ENCODE measurements at places on chromosomes 12 and 14. TPM values are rescaled to one million over a fixed set of nuclear protein-coding genes. Genes with fewer than 3 reads are reported as not detected.
A peak's percentile ranks its signal among the peaks of the same experiment; 100 is the strongest.

Gene SRRM4
- not detected for total RNA-seq

Gene RPL10L
- total RNA-seq = not detected

Gene FBLN5
- 1.9 TPM for total RNA-seq

Gene EFCAB11
- 10.8 TPM for total RNA-seq

Gene LRP1-AS
- not detected for total RNA-seq

Gene NUAK1
- not detected for total RNA-seq

DNA sequence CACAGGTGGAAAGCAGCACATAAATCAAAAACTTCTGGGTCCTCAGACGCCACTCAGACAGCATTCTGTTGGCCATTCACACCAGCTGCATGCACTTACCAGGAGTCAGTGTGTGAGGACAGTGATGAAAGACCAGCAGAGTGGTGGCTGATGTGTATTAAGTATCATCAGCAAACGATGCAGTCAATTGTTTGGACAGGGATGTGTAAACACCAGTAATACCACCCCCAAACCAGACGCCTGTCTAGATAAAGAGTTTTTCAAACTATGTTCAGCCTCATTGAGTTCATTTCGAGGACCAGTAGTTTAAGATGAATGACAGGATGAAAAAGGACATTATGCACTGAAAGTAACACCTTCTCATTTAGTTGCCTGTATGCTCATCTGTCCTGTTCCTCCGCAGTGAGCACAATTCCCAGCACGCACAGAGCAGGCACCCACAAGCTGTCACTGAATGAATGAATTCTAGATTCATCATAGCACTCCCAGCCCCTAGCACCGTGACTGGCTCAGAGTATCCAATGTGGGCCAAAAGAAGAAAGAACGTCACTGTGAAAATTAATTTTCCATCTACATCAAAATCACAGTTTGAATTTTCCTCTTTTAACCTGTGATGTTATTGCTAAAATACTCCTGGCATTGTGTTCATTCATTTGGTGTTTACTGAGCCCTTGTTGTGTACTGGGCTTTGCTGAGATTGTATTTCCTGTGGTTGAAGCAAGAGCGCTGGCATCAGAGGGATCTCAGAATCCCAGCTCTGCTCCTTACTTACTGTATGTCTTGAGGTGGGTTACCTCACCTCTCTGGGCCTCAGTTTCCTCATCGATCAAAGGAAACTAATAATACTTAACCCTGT is 124.8 kb upstream of the NOS1 start:
- no peak overlapping the region for H3K4me3 ChIP-seq
- H3K27ac ChIP-seq = no peak overlapping the region

DNA sequence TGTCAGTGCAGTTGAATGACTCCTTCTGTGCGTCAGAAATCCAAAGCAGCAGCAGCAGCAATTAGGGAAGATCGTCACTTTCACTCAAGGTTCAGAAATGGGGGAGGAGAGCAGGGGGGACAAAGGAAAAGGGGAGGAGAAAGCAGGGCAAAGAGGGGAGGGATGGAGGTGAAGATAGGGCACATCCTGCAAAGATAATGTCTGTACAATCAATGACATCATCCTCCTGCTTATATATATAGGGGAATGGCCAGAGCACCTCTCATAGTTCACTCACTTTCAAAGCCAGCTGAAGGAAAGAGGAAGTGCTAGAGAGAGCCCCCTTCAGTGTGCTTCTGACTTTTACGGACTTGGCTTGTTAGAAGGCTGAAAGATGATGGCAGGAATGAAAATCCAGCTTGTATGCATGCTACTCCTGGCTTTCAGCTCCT is at the start of gene NTS:
NTS (plus strand) TSS at position 265 of the 431 bp plus-strand sequence; CDS start at position 374, 109 bp downstream.
- no peak for DNase-seq
- H3K36me3 ChIP-seq = no peaks in the 10 kb centered on the region
- no peak within 1 kb of the TSS for H3K27ac ChIP-seq
- H3K4me1 ChIP-seq = no peaks in the 10 kb centered on the region

GRCh38 chr12:26571560-26571959 is 261.4 kb downstream of the ITPR2 start:
- H3K27me3 ChIP-seq = no peaks in the 10 kb centered on the region
- no peak for DNase-seq
- H3K36me3 ChIP-seq = peaks cover 16% of the 10 kb centered on the region
- H3K4me3 ChIP-seq = no peak overlapping the region
- peaks cover 4% of the 10 kb centered on the region for H3K4me1 ChIP-seq

DNA sequence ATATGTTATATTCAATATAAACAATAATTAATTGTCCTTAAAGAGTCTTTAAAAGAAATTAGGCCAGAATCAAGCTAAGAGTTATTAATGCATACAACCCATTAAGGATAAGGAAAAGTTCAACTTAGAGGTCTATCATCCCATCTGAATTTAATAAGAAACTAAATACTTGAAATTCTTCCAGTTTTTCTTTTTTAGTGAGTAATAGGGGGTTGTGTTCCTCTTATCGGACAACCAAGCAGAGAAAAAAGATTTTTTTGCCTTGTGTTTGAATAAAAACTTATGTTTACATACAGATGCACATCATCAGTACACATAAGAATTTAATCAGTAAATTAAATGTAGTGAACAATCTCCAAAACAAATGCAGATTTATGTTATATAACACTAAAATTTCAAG is 32.5 kb downstream of the PAWR start:
- H3K4me1 ChIP-seq = no peaks in the 10 kb centered on the region
- H3K4me3 ChIP-seq = no peak overlapping the region
- H3K36me3 ChIP-seq = no peaks in the 10 kb centered on the region
- no peak overlapping the region for H3K27ac ChIP-seq
- H3K27me3 ChIP-seq = no peaks in the 10 kb centered on the region

DNA sequence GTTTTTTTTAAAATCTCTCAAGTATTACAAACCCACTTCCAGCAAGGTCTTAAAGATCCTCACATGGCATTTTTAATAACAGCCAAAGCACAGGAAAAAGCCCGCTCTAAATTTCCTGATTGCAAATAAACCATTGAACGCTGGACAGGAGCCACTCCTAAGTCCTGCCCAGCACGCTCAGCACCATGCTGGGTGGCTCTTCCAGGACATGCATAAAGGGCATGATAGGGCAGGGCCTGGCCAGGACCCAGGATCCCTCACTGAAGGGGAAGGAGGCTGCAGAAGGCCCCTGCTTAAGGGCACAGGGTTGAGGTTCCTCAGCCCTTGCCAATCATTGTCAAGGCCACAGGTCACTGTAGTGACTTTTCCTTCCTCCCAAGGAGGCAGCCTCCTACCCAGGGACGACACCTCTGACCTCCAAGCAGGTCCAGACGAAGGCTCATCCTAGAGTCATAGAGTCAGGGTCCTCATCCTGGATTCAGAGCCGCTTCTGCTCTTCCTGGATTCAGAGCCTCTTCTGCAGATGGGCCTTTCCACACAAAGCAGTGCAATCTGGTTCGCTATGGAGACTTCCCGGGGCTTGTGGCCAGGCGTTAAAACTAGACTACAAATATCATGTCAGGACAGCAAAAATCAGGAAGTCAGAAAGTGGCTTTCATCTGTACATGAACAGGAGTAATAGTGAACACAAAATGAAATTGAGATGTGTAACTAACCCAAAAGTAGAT is 123.8 kb downstream of the GCH1 start:
- H3K27me3 ChIP-seq = peaks cover 4% of the 10 kb centered on the region
- no peak overlapping the region for H3K27ac ChIP-seq
- H3K4me1 ChIP-seq = peaks cover 24% of the 10 kb centered on the region
- no peak overlapping the region for H3K4me3 ChIP-seq
- H3K36me3 ChIP-seq = no peaks in the 10 kb centered on the region

GRCh38 chr14:77036484-77037214 is 8.1 kb upstream of the IRF2BPL start:
- no peak for DNase-seq
- H3K36me3 ChIP-seq = peaks cover 1% of the 10 kb centered on the region
- H3K4me1 ChIP-seq = peaks cover 76% of the 10 kb centered on the region
- peak overlapping the region; percentile 99 for H3K27ac ChIP-seq
- H3K27me3 ChIP-seq = no peaks in the 10 kb centered on the region

DNA sequence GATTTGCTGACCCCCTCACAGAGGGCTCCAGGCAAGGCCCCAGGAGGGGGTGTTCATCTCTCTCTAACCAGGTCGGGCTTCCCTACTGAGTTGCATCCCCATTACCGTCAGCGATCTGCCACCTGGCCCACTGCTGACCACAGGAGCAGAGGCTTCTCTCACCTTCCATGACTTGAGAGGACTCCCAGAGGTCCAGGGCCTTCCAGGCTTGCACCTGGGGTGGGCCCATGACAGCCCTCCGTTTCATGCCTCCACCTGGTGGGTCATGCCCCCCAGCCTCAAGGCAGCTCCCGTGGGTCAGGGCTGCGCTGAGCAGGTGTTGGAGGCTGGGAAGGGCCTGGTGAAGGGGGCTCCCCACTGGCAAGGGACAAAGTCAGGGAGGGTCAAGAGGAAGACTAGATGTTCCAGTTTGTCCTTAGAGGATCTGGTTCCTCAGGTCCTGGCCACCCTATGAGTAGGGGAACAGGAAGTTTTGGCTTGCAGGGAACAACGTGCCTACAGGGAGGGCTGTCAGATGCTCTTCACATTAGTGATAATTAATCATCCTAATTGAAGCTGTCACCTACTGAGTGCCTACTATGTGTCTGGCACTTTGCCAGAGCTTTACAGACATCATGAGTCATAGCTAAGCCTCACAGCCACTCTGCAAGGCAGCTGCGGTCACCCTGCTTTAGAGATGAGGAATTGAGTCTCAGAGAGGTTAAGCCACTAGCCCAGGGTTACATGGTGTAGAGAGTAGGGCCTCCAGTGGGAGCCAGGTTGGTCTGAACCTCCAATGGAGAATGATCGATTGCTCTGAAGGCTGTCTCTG is 13.8 kb downstream of the NFKBIA start:
- H3K36me3 ChIP-seq = no peaks in the 10 kb centered on the region
- H3K4me1 ChIP-seq = peaks cover 4% of the 10 kb centered on the region
- no peaks in the 10 kb centered on the region for H3K27me3 ChIP-seq
- H3K4me3 ChIP-seq = no peak overlapping the region

Measured in activated CD4-positive, alpha-beta memory T cell treated with anti-CD3 and anti-CD28 coated beads for 36 hours (primary cell).